Posterior vena cava (tissue), 2 donors: ENCODE measurements at places on chromosomes 1 and 21. TPM values are rescaled to one million over a fixed set of nuclear protein-coding genes. Genes with fewer than 3 reads are reported as not detected.

Gene FNDC5
- total RNA-seq: 2.4 TPM

Gene ZZZ3
- total RNA-seq: 42.3 TPM

Gene GNG4
- 0.32 TPM for total RNA-seq

Gene TOE1
- 5.8 TPM for total RNA-seq

Gene FMO5
- total RNA-seq: 2.4 TPM

Gene GLIS1
- 1.7 TPM for total RNA-seq
